ENCODE measurements at places on chromosomes 4 and X. TPM values are rescaled to one million over a fixed set of nuclear protein-coding genes. Genes with fewer than 3 reads are reported as not detected.

Gene PALLD
- 31.0 TPM for total RNA-seq

Gene RHOXF2B
- total RNA-seq: not detected

Gene MAGEA3
- total RNA-seq: not detected

Gene LRIT3
- total RNA-seq: under 0.01 TPM

Gene GABRG1
- not detected for total RNA-seq

Gene KCND1
- total RNA-seq: 0.19 TPM

Gene ADH1A
- not detected for total RNA-seq

Gene MAOB
- total RNA-seq: not detected

Gene MAGED4
- 7.0 TPM for total RNA-seq

Gene APELA
- total RNA-seq: not detected

Gene XAGE2
- not detected for total RNA-seq

Gene DUSP21
- not detected for total RNA-seq

Gene STX18
- total RNA-seq: 22.5 TPM

Gene NKAP
- total RNA-seq: 3.6 TPM

Gene WDR1
- total RNA-seq: 493 TPM

Gene FABP2
- total RNA-seq: not detected

Gene NAA15
- total RNA-seq: 44.4 TPM

Gene FAM9B
- not detected for total RNA-seq

Gene GASK1B
- total RNA-seq: 200 TPM

Gene TNIP3
- total RNA-seq: not detected

Gene GAGE2A
- not detected for total RNA-seq

Gene BST1
- total RNA-seq: 49.3 TPM

Gene TLR6
- 2.3 TPM for total RNA-seq

Gene N4BP2
- 9.7 TPM for total RNA-seq

Gene CCDC149
- 13.4 TPM for total RNA-seq

Gene SLIT2
- 1.6 TPM for total RNA-seq

Gene RPL10
- 3,696 TPM for total RNA-seq

Gene SMR3A
- not detected for total RNA-seq

Gene BEX1
- total RNA-seq: not detected

Gene SYNPO2
- total RNA-seq: 0.65 TPM

Gene PABPC5
- 0.48 TPM for total RNA-seq

Gene GAGE12F
- not detected for total RNA-seq

Gene LDB2
- 115 TPM for total RNA-seq

Gene FGFRL1
- 19.5 TPM for total RNA-seq

Gene TMPRSS11A
- total RNA-seq: not detected

Gene ARHGAP36
- 0.10 TPM for total RNA-seq

Gene SPANXB1
- not detected for total RNA-seq

Gene GPRIN3
- 10.2 TPM for total RNA-seq

Gene DMRTC1
- total RNA-seq: not detected

Gene RBM46
- total RNA-seq: 0.10 TPM

Gene MAGEC3
- total RNA-seq: not detected

Gene HDX
- total RNA-seq: 8.5 TPM

Gene NRK
- total RNA-seq: under 0.01 TPM

Gene MFAP3L
- 1.1 TPM for total RNA-seq

Gene SPRY1
- 42.9 TPM for total RNA-seq

Gene RTL5
- 0.33 TPM for total RNA-seq

Gene EMCN
- 158 TPM for total RNA-seq

Gene RIBC1
- not detected for total RNA-seq

Gene AFF2
- under 0.01 TPM for total RNA-seq

All from vein endothelial cell (primary cell).